Cerebellar nuclear complex (tissue), 1 donor: ENCODE measurements at places on chromosomes 13 and 19.

DNA sequence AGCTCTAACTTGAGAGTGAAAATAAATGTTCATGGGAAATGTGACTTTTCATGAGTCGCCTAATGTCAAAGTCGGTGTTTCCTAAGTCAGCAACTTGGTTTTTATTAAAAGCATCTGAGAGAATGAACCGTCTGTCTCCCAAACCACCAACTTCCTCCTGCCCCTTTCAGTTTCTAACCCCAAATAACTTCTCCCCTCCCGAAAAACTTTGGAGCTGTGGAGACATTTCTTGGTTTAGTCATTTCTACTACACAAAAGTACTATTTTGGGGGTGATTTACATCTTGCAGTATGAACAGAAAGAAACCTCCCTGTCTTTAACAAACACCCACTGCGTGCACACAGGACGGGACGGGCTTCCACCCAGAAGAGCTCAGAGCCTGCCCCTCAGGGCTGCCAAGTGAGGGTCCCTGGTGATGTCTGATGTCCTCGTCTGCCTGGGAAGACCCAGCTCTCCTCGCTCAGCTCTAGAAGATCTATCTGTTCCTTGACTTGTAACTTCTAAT lies 65.0 kb downstream of the RASA3 start:
- DNase-seq = no peak

GRCh38 chr13:60258349-60258748 lies 94.6 kb upstream of the DIAPH3 start:
- no peak for DNase-seq

DNA sequence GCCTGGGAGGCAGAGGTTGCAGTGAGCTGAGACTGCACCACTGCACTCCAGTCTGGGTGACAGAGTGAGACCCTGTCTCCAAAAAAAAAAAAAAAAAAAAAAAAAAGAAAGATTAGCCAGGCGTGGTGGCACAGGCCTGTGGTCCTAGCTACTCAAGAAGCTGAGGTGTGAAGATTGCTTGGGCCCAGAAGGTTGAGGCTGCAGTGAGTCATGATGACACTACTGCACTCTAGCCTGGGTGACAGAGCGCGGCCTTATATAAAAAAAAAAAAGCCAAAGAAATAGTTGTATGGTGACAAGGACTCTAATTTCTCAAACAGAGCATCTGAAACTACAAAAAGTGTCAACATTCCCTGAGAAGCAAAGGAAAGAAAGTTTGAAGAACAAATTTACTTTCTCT lies 3.4 kb downstream of the PBX4 start:
- DNase-seq = no peak

DNA sequence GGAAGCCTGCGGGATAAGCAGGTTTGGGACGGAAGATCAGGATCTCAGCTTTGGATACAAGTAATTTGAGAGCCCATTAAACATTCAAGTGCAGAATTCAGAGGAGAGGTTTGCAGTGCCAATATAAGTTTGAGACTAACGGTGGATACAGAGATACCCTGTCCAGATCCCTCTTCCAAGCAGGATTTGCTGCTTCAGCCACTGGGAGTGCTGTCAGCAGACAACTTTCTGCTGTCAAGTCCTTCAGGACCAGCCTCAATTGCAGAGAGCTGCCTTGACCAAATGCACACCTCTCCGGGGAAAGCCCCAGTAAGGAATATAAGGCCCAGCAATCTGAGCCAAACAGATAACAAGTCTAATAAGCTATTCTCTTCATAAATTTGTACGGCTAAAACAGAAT lies 46.1 kb upstream of the ZNF780A start:
- DNase-seq = no peak

DNA sequence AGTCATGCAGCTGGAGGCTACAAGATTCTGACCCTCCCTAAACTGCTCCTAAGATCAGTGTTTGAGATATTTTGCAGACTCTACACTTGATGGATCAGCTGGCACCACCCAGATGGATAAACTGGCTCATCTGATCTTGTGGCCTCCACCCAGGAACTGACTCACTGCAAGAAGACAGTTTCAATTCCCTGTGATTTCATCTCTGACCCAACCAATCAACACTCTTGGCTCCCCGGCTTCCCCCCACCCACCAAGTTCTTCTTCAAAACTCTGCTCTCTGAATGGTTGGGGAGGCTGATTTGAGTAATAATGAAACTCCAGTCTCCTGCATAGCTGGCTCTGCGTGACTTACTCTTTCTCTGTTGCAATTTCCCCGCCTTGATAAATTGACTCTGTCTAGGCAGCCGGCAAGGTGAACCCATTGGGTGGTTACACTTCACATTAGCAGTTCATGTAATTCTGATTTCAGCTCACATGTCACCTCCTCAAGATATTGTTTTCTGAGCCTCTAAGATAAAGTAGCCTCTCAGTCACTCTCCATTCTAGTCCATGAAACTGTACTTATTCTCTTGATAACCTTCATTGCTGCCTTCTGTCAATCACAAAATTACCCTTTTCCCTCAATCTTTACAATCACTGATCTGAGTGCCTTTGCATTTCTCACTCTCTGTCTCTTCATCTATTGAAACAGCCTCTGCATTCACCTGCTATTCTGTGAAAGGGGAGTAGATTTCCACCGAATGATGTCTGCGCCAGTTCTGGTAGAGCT lies 9.9 kb upstream of the FPR3 start:
- DNase-seq = no peak

DNA sequence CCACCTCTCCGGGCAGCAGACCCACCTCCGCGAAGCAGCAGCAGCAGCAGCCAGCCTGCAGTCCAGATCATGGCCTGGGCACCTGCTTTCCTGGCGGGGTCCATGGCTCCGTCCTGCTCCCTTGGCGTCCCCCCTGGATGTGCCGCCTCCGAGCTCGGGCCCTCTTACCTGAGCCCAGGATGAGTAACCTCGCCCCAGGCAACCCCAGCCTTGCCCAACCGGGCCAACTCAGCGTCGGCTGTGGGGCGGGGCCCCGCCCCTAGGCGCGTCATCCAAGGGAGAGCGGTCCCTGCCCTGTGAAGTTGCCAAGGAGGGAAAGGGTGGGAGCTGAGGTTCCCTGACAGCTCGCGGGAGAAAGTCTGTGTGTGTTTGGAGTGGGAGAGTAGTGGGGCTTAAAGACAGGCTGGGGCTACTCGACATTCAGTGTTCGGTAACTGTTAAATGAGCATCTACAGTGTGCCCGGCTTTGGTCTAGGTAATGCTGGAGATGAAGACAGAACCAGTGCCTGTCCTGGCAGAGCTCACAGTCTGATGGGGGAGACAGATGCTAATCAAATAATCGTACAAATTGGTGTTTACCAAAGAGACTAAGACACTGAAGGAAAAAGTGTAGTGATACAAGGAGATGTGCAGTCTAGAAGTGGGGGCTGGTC lies at the start of gene LYPD3:
TSS of gene LYPD3 (minus strand) at position 141 of the 653 bp plus-strand sequence. CDS start at position 104, 37 bp downstream.
- DNase-seq = no peak

DNA sequence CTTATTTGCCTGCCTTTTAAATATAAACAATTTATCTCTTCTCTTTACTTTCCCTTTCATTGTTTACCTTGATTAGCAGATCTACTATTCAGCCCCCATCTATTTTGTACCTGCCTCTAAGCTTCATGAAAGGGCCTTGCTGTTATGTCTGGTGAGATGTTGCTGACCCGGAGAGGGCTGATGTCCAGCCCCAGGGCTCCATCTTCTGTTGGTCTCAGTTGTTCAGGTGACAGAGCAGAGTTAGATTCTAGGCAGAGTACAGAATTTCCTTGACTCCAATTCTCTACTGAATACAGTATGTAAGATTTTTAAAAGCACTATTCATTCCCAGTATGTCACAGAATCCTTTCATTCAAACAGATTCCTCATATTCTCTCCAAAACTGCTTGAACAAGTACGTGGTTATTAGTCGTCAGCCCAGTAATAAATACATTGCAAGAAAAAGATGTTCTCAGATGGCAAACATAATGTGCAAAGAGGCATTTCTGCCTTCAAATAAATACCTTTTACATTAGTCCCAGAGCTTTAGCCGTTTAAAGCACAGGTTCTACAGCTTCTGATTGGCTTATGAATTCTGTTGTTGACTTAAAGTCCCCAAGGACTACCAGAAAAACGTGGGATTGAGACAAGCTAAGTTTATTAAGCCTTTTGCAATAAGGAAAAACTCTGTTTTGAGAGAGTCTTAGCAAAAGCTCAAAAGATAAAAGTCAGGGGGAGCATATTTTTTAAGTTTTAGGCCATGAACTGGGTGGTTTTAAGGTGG lies 159.1 kb downstream of the GPC5 start:
- no peak for DNase-seq

- DNase-seq = no peak
Measured at GRCh38 chr19:33343859-33344572, 29.5 kb upstream of the CEBPG start.

GRCh38 chr19:44032001-44032610 lies 6.9 kb downstream of the ZNF222 start:
- DNase-seq = no peak
